NCI-H187 treated with DMSO at 0.1 percent for 48 hours (cell line): ENCODE measurements at places on chromosomes 1 and 21.

- DNase-seq = no peak
These were observed 88.6 kb upstream of the PKN2 start for GRCh38 chr1:88595355-88596002.

DNA sequence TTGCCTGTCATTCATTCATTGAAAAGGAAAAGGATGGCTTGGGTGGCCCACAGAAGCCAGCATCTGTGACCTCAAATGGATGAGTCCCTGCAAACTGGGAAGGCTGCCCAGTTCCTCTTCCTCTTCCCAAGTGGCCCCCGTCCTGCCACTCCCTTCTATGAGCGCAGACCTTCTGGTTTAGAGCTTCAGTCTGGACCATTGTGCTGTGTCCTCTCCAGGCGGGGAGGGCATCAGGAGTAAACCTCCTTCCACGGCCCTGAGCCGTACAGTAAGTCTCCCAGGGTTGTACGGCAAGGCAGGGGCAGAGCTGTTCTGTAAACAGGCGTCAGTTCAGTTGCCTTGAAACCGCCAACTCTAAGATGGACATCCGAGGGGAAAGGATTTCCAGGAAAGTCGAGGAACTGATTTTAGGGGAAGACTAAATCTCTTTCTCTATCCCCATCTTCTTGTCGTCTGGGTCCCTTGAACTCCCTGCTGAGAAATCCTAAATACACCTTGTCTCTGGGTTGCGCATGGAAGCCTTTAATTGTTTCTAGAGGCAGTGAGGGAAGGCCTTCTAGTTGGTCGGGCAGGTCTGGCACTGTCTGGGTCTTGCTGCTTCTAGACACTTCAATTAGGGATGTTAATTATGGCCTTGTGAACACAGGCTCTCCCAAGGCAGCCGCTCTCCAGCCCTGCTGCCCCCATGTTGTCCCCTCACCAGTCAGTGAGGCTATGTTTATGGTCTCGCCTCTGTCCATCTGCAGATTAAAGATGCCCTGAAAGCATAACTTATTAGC, 22.1 kb downstream of the SOX13 start:
- DNase-seq = no peak

DNA sequence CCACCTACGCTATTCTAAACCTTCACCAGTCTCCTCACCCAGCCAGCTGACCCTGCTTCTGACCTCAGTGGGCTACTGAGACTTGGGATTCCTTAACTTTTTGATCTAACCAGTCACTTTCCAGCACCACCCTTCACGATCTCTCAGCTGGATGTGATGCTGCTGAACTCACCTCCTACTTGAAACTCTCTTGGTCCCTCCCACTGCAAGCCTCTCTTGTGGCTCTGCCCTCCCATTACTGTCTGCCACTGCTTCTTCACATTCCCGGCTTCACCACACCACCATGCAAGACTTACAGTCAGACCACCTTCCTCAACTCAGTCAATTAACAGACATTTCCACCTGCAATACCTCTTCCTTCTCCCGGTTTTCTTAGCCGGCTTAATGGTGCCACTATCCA, 6.3 kb downstream of the TAF5L start:
- no peak for DNase-seq

- no peak for DNase-seq
These were observed 43.1 kb downstream of the CAPN2 start for GRCh38 chr1:223755432-223755792.

GRCh38 chr21:28793043-28793442, 199.6 kb downstream of the LTN1 start:
- DNase-seq = no peak

GRCh38 chr1:206108635-206109034, 8.6 kb downstream of the AVPR1B start:
- DNase-seq = no peak

DNA sequence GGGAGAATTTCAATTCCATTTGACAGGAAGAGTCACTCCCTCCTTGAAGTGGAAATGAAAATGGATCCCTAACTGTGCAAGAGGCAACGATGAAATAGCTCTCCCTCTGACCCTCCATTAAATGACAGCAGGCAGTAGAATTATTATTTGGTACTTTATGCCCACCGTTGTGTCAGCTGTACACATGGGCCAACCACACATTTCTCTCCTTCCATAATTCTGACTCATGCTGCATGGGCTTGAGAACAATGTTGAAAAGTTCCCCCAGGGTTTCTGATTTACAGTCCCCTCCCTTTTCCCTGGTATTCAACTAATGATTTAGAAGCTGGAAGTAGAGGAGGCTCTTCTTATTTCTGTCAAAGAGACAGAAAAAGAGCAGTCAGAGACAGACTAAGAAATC, 103.5 kb downstream of the RGS7 start:
- peak; percentile 3 for DNase-seq

DNA sequence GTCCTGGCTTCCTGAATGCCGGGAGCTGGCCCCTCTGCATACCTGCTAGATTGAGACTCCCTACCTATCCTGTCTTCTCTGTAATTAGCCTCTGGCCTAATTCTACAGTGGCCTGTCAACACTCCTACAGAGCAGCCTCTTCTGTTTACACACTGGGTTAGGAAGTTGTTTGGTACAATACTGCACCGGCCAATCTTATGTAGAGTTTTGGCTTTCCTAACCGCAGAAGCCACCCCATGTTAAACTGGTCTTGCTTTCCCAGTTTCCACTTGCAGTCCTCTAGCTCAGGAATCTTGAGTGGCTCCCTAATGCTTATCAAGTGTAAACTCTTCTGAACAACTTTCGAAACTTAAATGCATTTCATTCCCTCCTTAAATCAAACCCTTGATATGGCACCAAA, 42.8 kb downstream of the DPH5 start:
- no peak for DNase-seq

DNA sequence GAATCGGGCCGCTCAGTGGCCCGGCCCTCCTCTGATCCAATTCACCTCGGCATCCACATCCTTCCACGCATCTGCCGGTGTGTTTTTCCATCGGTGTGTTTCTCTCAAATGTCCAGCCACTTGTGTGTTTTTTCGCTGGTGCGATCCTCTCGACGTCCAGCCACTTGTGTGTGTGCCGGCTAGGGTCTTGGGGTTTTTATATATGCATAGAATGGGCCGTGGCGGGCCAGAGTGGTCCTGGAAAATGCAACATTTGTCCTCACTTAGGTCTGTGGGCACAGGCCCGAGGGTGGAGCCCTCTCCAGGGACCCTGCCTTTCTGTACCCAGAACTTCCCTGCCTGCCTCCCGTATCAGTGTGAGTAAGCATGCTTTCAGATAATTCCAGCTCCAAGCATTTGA, 1106.4 kb downstream of the AMY1C start:
- DNase-seq = no peak

GRCh38 chr1:79040424-79041082, 34.0 kb upstream of the ADGRL4 start:
- no peak for DNase-seq

GRCh38 chr1:9203511-9203982, 31.0 kb upstream of the H6PD start:
- DNase-seq = no peak

DNA sequence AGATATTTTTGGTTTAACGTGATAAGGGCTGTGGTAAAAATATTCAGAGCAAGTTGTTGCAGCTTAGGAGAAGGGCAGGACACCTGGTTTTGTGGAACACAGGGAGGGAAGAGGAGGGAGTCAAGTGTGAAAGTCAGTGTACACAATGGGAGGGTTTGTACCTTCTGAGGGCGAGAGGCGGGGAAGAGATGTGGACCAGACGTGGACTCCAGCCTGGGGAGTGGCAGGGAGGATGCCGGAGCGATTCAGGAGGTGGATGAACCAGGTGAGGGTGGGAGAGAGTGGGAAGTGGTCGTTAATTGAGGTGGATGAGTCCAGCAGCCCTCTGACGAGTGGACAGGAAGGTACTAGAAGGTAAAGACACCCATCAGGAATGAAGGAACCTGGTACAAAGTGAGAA, 52.2 kb upstream of the IRF2BP2 start:
- no peak for DNase-seq

DNA sequence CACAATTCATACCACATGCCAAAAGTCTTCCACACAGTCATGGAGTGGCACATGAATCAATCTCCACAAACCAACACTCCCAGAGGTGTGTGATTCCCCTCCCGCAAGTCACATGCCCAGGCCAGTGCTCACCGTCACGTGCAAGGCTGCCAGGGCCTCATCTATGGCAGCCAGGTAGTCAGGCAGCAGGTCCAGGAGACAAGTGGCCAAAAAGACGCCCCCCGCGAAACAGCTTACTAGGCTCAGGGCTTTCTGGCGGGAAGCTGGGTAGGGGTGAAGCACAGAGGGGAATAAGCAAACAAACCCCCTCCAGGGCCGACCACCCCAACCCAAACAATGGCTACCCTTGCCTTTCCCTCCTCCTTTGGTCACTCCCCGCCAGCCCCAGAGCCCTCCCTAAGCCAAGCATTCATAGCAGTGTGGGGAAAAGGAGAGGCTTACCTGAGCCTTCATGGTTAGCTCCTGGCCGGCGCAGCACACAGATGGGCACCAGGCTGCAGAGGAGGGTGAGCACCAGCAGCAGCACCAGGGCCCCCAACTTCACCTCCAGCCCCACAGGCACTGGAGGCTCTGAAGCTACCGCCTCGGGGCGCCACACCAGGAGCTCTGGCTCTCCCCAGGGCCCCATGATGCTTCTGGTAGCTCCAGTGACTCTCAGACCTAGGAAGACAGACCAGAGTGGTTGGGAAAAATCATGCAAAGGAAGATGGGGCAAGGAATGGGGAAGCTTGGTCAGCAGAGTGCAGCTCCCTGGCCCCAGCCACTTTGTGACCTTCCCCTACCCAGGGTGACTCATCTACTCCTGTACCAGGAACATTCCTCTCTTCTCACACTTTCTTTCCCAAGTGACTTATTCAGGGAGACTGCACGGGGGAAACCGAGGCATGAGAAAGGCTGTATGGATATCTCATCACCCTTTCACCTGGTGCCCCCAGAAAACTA, 978 bp downstream of the SLC39A1 start:
- no peak for DNase-seq

GRCh38 chr1:86380257-86380861, 15.8 kb downstream of the ODF2L start:
- DNase-seq = peak; percentile 62

DNA sequence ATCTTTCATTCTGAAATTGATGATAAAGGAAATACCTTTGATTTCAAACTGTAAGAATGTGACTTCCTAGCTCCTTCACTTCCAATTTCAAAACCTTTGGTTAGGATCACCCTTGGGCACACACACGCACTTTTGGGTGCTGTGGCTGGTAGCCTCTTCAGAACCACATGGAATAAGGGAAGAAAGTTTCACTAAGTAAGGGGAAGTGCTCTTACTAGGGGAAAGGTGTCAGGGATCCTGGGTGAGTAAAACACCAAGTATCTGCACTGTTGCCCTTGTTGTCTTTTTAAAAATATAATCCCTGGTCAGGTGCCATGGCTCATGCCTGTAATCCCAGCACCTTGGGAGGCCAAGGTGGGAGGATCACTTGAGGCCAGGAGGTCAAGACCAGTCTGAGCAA, 132.4 kb downstream of the SDCCAG8 start:
- DNase-seq = no peak

GRCh38 chr1:14255711-14256110, 342.8 kb upstream of the KAZN start:
- DNase-seq = no peak

- no peak for DNase-seq
These were observed 18.3 kb downstream of the KCNA2 start for GRCh38 chr1:110587906-110588305.

DNA sequence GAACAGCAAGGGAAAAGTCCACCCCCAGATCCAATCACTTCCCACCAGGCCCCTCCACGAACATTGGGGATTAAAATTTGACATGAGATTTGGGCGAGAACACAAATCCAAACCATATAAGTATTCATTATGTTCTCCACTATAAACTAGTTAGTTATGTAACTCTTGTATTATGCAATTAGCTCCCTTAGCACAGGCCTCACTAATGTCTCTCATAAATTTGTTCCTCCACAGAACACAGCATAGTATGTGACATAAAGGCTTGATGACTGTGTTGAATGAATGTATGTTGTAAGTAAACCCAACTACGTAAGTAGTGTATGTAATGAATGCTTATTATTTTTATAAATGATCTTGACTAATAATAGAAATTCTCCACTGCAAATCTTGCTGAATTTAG, 223.3 kb upstream of the ZRANB2 start:
- no peak for DNase-seq

GRCh38 chr21:44958471-44959191, 18.8 kb downstream of the SLX9 start:
- no peak for DNase-seq

GRCh38 chr21:25453524-25453923, 153.8 kb downstream of the MRPL39 start:
- no peak for DNase-seq

DNA sequence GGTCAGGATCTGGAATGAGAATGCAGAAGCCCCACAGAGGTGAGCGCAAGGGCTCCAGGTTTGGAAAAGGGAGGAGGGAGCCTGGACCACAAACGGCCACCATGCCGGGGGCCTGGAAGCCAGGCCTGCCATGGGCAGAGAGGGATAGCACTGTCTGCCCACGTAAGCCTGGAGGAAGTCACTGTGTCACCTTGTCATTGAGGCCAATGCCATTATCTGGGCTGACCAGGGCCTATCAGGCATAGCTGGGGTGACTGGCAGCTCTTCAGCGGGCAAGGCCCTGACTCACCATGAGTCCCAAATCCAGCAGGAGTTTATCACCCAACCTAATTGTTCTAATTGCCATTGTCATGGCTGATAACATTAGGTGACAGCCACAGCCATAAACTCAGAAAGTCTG, 84.6 kb downstream of the MATN1 start:
- no peak for DNase-seq

DNA sequence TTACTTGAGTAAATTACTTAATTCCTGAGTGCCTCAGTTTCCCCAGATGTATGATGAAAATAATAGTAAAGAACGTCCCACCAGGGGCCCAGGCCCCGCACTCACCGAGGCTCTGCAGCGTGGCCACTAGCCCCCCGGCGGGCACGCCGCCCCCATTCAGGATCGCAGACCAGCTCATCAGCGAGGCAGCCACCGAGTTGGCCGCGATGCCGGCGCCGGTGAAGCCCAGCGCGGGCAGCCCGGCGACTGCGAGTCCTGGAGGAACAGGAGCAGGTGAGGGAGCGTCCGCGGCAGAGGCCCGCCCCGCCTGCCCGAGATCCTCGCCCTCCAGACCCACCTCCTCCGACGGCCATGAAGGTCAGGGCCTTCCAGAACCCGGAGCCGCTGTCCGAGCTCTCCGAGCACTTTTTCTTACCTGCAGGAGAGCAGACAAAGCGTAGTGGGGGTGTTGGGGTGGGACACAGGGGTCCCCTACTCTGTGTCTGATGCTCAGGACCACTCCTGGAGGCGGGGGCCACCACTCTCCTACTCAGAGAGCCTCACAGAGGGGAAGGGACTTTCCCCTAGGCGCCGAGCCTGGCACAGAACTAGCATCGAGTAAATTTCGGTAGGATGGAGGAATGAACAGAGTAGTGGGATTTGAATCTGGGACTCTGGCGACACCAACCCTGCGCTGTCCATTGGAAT, 3.7 kb downstream of the IFI6 start:
- no peak for DNase-seq

GRCh38 chr1:167165948-167166689, 54.6 kb upstream of the POU2F1 start:
- DNase-seq = no peak

- DNase-seq = peak; percentile 55
These were observed 23.4 kb downstream of the CELF3 start for GRCh38 chr1:151693057-151693651.
